NB4 (cell line): ENCODE measurements at places on chromosomes 6 and 20.

DNA sequence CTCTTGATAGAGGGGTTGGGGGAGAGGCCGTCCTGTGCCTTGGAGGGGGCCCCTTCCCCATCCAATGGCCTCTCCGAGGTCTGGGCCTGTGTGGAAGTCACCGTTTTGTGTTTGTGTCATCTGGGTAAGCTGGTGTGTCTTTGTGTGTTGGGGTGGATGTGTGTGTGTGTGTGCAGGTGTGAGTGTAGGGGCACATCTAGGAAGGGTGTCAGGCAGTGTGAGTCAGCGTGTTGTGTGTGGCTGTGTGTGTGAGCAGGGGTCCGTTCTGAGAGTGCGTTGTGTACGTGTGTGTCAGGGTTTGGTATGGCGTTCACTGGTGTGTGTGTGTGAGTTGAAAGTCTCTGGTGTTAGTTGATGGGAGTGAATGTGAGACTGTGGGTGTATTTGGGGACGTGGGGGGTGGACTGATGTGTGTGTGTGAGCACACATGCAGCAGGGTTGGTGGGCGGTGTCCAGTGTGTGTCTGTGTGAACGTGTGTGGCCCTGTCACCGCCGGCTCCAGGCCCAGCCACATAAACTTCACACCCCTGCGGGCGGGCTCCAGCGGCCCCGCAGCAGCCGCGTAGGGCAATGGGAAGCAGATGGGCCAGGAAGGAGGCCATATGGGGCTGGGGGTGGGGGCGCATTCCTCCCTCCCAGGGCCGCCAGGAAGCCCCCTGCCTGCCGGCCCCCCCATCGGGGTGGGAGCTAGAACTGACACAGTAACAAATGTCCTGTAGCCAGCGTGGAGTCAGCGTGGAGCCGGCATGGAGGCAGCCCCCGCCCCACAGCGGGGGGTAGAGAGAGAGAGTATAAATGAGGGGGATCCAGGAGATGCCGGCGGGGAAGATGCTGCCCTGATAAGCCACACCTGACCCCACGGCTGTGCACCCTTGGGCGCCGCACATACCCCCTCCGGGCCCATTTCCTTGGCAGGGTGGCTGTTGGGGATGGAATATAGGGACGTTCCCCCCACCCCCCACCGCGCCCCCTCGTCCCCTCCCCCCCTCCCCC, 32.1 kb downstream of the SNAI1 start:
- DNase-seq: no peak

DNA sequence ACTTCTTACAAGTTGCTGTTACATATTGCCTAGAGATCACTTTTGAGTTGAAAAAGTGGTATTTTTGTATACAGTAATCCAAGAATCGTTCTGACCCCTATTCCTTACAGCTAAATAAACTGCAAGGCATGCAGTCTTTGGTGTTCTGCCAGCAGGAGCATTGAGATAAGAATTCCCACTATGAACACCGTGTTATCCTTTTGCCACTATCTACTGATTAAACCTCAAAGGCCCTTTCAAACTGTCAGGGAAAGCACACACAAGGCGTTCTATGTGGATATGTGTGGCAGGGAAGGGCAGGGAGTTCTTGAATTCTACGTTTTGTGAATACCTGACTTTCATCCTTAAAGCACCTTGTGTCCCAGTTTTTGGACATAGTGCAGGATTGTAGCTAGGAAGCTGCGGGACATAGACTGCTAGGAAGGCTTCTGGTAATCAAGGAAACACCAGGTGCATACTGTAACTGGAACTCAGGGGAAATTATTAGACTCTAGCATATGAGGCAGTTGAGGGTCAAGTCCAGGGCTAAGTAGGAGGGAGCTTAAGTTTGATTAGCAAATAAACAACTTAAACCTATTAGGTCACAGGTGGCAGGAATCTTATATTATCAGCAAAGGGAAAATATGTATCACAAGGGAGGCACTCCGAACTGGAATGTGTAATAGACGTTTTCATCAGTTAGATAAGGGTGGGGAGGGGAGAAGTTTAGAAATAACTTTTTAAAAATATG, 506.6 kb downstream of the RNF144B start:
- DNase-seq: no peak

- no peak for DNase-seq
These were observed 1.1 kb downstream of the WFDC5 start for GRCh38 chr20:45113865-45114264.

DNA sequence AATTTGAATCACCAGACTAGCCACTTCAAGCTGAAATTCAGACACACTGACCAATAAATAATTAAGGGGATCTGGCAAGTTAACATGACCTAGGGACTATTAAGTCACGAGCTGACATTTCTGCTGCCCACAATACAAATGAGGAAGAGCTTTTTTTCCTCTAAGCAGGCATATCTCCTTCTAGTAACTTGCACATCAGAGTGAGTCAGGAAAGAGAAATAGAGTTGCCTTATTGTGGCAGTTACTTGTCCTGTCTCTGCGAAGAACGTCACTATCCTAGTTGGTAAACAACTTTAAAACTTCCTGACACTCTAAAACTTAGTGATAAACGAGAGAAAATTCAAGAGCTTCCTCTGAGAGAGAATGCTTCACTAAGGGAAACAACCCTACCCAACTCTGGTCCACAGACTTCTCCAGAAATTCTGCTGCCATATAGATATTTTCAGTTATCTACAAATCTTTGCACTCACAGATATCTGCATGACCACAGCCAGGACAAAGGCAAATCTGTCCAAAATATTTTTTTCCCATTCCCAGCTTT, 4.2 kb downstream of the PLA2G7 start:
- DNase-seq: peak; percentile 18

DNA sequence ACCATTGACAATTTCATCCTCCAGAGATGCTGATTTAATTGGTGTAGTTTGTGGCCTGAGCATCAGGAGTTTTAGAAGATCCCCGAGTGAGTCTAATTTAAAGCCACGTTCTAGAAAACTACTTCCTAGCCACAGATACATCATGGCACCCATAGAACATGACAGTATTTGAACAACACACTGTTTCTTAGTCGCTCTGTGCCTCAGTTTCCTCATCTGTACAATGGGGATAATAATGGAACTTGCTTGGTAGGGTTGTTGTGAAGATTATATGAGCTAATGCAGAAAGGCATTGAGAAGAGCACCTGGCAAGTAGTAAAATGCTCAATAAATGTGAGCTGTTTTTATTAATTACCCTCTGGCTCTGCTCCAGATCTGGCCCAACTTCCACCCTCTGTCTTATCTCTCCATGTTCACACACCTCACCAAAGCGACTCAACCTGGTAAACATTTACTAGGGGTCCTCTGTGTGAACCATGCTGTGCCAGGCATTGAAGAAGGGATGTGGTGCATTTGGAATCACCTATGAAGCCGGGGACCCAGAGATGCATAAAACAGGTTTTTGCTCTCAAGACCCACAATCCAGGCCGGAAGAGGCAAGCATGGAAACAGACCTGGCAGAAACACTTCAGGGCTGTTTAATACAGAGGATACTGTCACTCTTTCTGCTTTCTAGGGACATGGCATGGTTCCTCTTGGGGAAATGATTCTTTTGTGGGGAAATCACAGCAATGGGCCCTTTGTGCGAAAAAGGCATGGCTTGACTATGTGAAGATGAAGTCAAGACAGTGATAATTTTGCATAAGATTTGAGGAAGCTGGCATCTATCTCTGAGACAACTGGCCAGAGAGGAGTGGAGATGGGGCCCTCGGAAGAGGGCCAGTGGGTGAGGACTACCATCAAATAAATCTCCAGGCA, 16.2 kb upstream of the MRPS18A start:
- DNase-seq: no peak

GRCh38 chr6:3520281-3521230, 63.7 kb upstream of the SLC22A23 start:
- DNase-seq: no peak

DNA sequence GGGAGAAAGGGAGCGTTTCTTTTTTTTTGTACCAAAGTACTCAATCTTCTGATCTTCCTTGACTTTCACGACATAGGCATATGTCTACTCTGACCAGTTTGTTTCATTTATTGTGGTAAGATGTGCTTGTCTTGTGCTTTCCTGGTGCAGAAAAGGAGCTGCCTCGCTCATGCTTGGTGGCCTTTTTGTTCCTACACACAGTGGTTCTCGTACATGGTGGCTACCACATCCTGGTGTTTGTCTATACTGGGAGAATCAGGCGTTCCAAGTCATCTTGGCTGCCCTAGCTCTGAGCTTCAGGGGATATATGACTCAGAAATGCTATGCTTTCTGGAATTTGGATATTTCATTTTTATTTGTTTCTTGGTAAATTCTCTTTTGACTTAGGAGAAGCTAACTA, 31.8 kb downstream of the MYB start:
- DNase-seq: no peak

- peak; percentile 16 for DNase-seq
These were observed 90.0 kb upstream of the IFNGR1 start for GRCh38 chr6:137309078-137309762.

- no peak for DNase-seq
These were observed 49.7 kb upstream of the FUCA2 start for GRCh38 chr6:143561105-143561704.

DNA sequence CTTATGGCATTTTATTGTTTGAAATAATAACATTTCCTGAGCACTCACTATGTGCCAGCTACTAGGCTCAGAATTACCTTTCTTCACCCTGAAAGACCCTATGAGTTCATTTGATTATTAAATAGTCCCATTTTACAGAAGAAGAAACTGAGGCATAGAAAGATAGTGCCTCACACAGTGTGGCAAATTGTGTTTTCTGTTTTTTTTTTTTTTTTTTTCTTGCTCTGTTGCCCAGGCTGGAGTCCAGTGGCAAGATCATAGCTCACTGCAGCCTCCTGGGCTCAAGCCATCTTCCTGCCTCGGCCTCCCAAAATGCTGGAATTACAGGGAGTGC, 59.7 kb upstream of the PTPN1 start:
- no peak for DNase-seq

- peak; percentile 82 for DNase-seq
These were observed 115.4 kb downstream of the SLX4IP start for GRCh38 chr20:10550204-10551118.

- DNase-seq: no peak
These were observed 33.1 kb upstream of the KCNB1 start for GRCh38 chr20:49515586-49515985.

DNA sequence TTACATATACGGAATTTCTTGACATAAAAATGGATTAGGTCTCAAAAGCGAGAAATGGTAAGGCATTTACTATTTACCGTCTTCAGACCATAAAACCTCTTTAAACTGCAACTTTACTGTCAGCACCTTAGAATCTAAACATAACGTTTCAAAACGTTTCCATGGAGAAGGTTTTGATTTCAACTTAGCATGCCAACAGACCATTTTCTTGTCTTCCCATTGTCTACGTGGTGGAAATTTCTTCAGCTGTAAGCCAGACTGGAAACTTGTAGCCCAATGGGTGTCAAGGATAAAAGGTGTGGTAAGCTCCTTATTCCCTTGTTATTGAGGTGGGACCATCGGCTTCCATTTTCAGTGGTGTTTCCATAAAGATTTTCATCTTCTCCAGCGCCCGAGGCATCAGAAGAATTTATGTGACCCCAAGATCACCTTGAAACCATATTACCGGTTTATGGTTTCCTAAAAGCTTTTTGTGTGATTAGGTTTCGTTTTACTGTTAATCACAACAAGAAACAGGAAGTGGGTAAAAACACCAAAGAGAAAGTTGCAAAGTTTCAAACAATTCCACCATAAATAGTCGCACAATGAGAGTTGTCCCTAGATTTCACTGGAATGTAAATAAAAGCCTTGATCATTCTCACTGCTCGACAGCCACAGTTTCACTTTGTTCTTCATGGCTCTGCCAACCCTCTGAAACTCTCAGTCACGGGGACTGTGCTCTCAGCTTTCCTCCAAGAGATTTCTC, 63.0 kb upstream of the CD2AP start:
- DNase-seq: peak; percentile 41

DNA sequence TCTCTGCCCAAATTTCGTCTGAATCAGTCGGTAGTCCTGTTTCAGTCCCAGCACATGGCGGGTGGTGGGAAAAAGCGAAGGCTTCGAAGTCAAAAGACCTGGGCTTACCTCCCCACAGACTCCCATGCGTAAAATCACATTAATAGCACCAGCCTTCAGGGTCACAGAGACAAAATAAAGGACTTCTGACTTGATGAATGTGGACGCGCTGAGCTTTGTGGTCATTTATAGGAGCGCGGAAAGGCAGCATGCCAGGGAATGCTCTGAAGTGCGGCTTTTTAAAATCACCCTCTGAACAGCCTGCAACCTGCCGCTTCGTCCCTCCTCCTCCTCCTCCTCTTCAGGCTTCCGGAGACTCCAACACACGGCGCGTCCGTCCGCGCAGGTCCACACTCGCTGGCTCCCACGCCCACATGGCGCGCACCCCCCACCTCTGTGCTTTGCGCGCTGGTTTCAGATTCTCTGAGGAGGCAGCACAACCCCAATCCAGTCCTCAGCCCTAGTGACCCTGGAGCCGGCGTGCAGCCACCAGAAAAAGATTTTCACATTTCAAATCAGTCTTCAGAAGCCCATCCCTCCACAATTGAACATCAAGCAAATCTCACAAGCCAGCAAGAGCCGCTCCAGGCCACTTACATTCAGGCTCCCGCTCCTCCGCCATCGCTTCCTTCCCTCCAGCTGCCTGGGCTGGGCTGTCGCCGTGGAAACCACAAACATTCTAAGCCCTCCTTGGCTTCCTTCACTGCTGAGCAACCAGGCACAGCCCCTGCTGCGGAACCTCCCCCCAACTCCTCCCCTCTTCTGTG, at the start of gene C6orf118:
Gene C6orf118 (minus strand): TSS at position 680 of the 806 bp plus-strand sequence. CDS start 19 bp downstream, at position 661.
- peak; percentile 40 for DNase-seq

DNA sequence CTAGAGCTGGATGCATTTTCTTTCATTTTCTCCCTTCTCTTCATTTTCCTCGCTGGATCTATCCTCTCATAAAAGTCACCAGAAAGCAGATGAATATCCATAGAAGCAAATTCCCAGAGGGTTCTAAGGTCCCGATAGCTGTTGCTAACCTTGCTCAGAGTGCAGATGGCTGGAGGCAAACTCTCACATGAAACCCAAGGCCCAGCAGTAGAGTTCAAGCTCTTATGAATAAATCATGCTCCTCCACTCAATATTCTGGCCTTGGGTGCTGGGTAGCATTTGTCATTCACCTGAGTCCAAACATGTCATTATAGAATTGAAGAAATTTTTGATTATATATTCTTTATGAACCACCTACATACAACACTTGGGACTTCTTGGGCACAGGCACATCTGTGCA, 539.7 kb upstream of the MARCKS start:
- DNase-seq: no peak

GRCh38 chr6:142900227-142900971, 44.6 kb downstream of the HIVEP2 start:
- DNase-seq: no peak

GRCh38 chr6:23334360-23334759, 765.0 kb downstream of the HDGFL1 start:
- no peak for DNase-seq

GRCh38 chr6:134634966-134635365, 314.9 kb downstream of the ALDH8A1 start:
- DNase-seq: peak; percentile 34

- peak; percentile 1 for DNase-seq
These were observed 49.9 kb upstream of the TMEM30A start for GRCh38 chr6:75334266-75335040.

GRCh38 chr6:152957796-152958195, 25.0 kb downstream of the FBXO5 start:
- DNase-seq: no peak

GRCh38 chr6:137761072-137761471, 106.0 kb upstream of the TNFAIP3 start:
- DNase-seq: no peak

GRCh38 chr6:37273690-37274089, 15.7 kb upstream of the TMEM217 start:
- peak; percentile 23 for DNase-seq
